ENCODE measurements at places on chromosomes 16 and 17.

DNA sequence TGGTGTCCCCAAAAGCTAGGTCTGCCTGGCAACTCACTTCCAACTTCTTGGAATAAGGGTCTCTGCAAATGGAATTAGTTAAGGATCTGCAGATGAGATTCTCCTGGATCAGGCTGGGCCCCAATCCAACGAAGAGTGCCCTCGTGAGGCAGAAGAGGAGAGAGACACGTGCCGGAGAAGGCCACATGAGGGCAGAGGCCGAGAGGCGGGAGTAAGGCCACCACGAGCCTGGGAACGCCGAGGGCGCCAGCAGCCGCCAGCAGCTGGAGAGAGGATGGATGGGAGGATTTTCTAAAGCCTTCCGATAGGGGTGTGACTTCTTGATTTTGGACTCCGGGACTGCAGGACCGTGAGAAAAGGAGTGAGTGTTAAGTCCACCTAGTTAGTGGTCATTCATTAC lies 76.3 kb downstream of the JPH3 start:
- no peak for DNase-seq

DNA sequence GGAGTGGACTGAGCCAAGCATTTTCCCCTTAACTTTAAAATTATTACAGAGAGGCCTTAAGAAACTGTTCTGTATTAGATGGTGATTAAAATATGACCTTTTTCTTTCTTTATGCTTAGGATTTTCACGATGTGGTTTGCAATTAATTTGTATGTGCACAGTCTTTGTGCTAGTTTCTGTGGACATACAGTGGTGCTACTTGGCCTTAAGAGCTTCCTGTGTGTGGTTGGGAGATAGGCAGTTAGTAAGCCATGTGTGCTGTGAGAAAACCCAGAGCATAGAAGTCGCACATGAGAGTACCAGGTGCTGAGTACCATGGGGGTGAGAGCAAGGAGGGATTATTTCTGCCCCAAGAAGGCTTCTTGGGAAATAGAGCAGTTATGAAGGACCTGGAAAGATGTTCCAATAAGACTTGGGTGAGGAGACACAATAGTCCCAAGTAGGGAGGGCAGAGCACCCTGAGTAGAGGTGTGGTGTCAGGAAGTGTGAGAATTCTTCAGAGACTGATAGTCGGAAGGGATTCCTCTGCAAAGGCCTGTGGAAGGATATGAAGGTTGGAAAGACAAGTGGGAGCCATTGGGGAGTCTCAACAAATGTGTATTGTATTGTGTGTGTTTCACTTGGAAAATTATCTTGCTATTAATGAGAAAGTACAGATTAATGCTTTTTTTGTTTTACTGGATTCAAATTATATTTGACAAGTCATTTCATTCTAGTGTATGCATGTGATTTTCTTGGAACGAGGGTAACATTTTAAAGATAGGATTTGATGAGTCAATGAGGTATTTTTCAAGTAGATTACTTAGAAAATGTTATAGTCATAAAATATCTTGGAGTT lies 239.9 kb downstream of the PRKCA start:
- no peak for DNase-seq

GRCh38 chr16:28501258-28502232 lies 5.1 kb downstream of the IL27 start:
- DNase-seq: no peak

- no peak for DNase-seq
Observed at GRCh38 chr17:39538866-39539265, 68.9 kb downstream of the NEUROD2 start.

DNA sequence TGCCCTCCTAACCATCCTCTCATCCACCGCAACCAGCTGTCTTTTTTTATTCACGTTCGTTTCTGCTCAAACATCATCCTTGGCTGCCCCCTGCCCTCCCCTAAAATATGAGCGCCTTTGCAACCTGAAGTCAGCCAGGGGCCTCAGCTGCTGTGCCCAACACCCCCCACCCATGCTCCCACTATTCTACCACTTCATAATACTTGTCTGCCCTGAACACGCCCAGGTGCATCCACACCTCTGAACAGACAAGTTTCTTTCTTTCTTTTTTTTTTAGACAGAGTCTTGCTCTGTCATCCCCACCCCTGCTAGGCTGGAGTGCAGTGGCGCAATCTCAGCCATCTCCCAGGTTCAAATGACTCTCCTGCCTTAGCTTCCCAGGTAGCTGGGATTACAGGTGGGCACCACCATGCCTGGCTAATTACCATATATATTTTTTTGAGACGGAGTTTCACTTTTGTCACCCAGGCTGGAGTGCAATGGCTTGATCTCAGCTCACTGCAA lies 26.9 kb downstream of the CEP295NL start:
- DNase-seq: no peak

DNA sequence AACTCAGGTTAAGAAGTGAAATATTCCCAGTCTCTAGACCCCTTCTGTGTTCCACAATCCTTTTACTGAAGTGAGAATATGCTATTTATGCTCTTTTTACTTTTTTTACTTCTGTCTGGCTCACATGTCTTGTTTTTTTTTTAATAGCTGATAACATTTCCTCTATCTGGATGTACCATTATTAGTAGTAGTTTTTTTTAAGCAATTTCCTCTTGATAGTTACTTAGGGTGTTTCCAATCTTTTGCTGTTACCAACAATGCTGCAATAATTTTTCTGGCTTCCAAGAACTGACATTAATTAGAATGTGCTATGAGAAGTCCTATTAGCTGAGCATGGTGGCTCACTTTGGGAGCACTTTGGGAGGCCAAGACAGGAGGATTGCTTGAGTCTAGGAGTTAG lies 32.0 kb downstream of the KSR1 start:
- no peak for DNase-seq

- DNase-seq: no peak
Observed at GRCh38 chr16:75102595-75102994, 14.0 kb downstream of the LDHD start.

DNA sequence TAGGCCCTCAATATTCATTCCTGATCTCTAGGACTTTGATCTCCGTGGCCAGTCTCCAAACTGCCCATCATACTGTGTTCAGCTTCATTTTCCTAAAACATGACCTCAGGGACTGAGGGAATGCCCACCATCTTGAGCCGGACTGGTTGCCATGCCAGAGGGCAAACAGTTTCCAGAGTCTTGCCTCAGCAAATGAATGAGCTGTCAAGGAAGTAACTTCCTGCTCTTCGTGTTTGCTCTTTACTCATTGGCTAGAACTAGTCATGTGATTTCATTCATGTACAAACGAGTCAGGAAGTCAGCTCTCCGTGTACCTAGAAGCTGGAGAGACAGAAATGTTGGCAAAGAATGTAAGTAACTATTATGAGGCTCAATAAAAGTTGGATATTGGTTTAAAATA lies 50.2 kb downstream of the ANKFN1 start:
- DNase-seq: no peak

DNA sequence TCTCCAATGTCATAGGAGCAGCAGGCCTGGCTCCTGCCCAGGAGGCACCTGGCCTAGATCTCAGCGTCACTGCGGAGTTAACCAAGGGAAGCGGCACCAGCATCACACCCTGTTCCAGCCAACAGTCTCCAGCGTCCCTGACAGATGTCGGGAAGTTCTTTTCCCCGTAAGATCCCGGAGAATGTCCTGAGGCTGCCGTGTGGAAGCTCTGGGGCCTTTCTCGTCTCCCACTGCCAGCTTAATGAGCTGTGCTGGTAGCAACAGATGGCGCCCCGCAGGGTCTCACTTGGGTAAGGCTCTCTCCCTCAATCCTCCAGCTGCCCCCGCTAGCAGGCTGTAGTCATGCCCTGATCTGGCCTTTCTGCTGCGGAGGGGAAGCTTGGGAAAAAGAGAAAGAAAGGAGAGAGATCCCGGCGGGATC lies 57.5 kb downstream of the MARCHF10 start:
- DNase-seq: no peak

DNA sequence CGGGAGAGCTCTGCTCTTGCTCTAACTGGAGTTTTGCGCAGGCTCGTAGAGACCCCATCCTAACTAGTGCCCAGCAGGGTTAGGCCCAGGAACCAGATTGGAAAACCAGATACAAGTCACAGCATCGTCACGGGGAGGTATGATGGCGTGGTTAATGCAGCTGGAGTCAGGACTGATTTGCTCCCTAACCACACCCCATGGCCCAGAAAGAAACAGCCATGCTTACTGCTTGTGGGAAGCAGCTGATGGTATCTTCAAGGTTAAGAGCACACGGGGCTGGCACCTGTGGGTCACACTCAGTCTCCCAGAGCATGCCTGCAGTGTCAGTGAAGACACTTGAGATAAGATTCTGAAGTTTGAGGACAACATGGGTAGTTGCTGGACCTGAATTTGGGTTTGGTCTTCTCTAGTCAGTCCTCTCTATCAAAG lies 60.2 kb downstream of the WIPI1 start:
- DNase-seq: no peak

DNA sequence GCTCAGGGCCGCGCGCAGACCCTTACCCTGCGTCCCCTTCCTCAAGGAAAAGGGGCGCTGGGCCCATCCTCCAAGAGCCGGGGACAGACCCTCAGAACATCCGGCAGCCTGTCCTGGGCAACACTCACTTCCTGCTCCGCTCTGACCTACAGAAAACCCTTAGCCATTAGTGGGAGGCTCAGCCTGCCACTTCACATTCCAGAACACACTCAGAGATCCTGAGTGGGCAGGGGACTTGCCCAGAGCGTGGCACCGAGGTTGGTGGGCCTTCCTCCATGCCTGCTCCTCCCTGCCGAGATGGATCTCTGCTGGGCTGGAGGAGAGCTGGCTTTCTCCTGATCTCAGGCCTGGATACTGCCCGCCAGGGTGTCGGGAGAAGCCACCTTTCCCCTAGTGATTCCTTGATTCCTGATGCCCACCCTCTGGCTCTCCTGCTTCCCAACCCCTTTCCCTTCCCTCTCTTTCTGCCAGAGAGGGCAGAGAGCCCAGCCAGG lies 1.5 kb downstream of the SCARF1 start:
- no peak for DNase-seq

GRCh38 chr17:69773081-69773480 lies 301.9 kb upstream of the KCNJ16 start:
- no peak for DNase-seq

- DNase-seq: no peak
Observed at GRCh38 chr17:62058611-62059010, 6.5 kb downstream of the MED13 start.

DNA sequence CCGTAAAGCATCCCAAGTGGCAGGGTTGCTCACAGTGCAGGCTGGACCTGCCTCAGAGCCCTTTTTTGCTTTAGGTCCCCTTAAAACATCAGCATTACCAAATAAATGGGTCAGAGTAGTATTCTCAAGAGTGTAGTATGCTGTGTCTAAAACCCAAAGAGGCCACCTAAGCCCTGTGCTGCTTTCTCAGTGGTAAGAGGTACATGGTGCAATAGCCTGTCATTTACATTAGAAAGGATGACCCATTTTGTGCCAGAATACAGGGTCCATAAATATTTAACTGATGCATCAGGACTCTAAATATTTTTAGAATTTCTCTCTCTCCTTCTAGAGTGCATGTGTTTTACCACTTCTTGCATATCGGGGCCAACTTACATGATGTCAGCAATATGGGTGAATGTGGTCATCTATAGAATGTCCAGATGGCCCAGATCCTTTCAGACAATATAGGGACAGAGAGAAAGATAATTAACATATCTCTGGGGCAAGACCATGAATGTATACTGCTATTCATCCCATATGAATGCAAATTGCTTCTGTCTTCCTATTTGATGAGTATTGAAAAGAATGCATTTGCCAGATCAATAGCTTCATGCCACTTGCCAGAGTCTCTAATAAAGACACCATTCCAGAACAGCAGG lies 329.2 kb downstream of the PMP22 start:
- no peak for DNase-seq

- no peak for DNase-seq
Observed at GRCh38 chr17:55729484-55729883, 6.8 kb upstream of the TMEM100 start.

- DNase-seq: no peak
Observed at GRCh38 chr16:5875416-5875815, 777.8 kb upstream of the EEF2KMT start.

- no peak for DNase-seq
Observed at GRCh38 chr16:15707332-15707731, 57.3 kb downstream of the NDE1 start.

- DNase-seq: no peak
Observed at GRCh38 chr16:53822936-53823529, 119.1 kb downstream of the FTO start.

DNA sequence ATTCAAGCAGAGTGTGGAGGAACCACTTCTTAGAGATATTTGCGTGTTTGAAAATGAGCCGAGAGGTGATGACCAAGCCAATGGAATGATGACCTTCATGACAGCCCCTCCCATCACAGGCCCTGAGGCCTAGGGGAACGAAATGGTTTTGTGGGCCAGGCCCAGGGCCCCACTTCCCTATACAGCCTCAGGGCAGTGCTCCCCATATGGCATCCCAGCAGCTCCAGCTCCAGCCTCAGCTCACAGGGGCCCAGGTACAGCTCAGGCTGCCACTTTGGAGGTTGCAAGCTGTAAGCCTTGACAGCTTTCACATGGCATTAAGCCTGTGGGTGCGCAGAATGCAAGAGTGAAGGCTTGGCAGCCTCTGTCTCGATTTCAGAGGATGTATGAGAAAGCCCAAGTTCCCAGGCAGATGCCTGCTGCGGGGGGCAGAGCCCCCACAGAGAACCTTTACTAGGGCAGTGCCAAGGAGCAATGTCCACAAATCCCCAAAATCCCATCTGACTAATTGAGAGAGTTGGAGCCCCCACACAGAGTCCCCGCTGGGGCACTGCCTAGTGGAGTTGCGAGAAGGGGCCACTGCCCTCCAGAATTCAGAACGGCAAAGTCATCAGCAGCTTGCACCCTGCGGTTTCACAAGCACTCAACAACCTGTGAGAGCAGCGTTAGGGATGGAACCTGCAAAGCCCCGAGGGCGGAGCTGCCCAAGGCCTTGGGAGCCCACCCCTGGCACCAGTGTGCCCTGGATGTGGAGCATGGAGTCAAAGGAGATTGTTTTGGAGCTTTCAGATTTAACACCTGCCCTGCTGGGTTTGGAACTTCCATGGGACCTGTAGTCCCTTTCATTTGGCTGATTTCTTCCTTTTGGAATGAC lies 21.2 kb downstream of the CHMP6 start:
- no peak for DNase-seq

DNA sequence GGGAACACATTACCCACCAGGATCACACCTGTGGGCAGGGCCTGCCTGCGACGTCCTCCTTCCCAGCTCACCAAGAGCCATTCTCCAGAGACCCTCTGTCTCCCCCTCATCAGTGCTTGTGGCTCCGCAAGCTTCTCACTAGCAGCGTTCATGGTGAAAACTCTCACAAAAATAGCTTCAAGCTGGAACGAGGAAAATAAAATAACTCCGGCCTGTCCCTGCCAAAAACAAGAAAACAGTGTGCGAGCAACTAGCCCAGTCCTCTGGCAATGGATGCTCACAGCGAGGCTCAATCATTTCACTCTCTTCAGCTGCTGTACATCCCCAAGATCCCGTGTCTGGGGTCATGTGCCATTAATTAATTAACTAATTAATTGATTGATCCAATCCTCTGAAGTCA lies 18.0 kb downstream of the SPACA3 start:
- DNase-seq: no peak

DNA sequence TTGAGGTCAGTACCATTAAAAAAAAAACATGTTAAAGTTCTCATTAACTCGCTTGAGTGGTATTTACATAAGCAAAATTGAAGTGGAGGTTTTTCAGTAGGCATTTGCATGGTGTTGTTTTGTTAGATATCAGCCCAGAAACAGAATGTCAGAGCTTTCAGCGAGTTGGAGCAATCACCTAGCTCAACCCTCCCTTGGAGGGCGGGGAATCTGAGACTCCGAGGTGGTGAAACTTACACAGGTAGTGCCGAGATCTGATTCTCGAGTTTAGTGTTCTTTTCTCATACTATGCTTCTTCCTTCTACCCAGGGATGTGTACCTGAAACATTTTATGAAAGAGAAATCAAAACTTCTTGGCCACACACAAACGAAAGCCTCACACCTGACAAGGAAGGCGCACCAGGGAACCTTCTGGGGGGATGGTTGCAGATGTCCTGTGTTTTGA lies 6.6 kb downstream of the SEC14L1 start:
- DNase-seq: no peak

Data from dorsolateral prefrontal cortex (tissue), 122 donors.